Hepatocyte (in vitro differentiated cells): ENCODE measurements at places on chromosomes 13 and 19. TPM values are rescaled to one million over a fixed set of nuclear protein-coding genes. Genes with fewer than 3 reads are reported as not detected.

GRCh38 chr19:50975766-50976165 is 6.4 kb upstream of the KLK6 start:
- peak; percentile 80 for DNase-seq

GRCh38 chr13:89496478-89496877 is 1825.3 kb downstream of the SLITRK5 start:
- no peak for DNase-seq

- DNase-seq: peak; percentile 69
Observed at GRCh38 chr13:60431108-60431700, 34.2 kb downstream of the TDRD3 start.

DNA sequence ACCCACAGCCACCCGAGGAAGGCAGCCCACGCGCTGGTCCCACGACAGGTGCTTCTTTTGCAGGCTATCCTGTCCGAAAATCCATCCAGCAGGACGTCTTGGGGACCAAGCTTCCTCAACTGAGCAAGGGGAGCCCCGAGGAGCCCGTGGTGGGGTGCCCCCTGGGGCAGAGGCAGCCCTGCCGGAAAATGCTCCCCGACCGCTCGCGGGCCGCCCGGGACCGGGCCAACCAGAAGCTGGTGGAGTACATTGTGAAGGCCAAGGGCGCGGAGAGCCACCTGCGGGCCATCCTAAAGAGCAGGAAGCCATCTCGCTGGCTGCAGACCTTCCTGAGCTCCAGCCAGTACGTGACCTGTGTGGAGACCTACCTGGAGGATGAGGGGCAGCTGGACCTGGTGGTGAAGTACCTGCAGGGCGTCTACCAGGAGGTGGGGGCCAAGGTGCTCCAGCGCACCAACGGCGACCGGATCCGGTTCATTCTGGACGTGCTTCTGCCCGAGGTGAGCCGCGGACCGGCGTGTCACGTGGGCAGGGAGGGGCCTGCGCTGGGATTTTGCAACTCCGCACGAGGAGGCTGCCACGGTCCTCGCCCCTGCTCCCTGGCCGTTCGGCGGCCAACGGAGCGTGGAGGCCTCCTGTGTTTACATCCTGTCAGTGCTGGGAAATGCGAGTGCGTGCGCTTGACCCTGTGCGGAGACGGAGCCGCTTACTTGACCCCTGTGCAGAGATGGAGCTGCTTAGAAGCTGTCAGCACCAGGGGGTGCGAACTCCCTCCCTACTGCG is 12.9 kb upstream of the NDUFS7 start:
- DNase-seq: no peak

DNA sequence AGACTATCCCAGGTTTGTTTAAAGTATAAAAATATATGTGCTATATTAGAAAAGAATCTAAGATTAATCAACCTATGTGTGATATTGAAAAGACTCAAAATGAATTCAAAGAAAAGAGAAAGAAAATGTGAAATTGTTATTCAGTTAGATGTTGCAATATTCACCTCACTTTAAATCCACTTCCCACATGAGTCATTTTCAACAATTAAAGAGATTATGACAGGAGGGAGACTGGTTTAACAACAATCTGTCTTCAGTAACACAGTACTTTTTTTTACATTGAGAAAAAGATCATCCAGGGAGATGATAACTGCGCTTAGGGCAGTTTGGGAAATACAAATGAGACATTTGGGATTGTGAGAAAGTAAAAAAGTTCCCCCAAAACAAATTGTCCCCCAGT is 1246.2 kb downstream of the SLITRK1 start:
- no peak for DNase-seq

Gene PRODH2
- polyA plus RNA-seq: 7.1 and 13.9 TPM in 2 replicates

DNA sequence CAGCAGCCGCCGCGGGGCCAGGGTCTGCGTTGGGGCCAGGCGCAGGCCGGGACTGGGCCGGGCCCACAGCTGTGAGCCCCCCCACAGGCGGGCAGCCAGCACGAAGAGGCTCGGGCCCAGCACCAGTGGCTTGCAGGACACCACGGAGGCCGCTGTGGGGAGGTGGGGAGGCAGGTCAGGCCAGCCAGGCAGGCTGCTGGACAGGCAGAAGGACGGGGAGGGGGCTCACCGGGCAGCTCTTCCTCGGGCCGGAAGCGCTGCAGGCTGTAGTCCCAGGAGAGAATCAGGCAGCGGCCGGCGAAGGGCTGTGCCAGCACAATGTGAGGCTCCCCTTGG is 8.3 kb downstream of the LGI4 start:
- no peak for DNase-seq

DNA sequence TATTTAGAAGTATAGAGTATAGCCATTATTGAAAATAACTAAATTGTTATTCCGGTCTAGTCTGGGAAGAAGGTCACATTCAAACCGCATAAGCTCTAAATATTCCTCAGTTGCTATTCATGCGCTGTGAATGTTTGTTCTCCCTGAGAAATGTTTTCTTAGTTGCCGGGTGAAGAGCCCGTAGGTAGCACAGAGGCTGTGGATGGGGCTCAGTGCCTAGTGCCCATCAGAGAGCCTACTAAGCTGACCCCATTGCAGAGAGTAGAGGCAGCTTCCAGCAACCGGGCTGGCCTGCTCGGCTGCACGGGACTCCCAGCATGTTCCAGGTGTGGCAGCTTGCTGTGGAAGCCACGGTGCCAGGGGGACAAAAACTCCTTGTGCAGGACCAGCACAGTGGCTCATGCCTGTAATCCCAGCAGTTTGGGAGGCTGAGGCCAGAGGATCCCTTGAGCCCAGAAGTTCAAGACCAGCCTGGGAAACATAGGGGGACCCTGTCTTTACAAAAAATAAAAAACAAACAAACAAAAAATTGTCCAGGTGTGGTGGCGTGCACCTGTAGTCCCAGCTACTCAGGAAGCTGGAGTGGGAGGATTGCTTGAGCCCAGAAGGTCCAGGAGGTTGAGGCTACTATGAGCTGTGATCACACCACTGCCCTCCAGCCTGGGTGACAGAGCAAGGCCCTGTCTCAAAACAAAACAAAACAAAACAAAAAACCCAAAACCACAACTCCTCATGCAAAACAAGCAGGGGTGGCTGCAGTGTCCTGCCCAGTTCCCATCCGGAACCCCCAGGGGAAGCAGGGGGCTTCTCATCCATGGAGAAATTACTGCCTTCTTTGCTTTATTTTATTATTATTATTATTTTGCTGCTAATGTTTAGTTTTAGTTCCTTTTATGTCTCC is 82.5 kb downstream of the KCTD15 start:
- DNase-seq: no peak

DNA sequence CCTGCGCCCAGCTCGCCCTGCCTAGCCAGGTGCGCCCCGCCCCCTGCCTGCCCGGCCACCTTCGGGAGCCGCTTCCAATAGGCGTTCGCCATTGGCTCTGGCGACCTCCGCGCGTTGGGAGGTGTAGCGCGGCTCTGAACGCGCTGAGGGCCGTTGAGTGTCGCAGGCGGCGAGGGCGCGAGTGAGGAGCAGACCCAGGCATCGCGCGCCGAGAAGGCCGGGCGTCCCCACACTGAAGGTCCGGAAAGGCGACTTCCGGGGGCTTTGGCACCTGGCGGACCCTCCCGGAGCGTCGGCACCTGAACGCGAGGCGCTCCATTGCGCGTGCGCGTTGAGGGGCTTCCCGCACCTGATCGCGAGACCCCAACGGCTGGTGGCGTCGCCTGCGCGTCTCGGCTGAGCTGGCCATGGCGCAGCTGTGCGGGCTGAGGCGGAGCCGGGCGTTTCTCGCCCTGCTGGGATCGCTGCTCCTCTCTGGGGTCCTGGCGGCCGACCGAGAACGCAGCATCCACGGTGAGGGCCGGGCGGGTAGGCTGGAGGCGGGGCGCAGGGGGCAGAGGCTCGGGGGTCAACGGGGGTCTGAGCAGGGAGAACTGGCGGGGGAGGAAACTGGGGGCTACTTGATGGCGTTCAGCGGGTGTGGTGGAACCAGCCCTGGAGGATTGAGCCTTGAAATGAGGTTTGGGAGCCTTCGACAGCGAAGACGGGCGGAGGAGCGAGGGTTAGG is at the start of gene SPINT2:
SPINT2 (plus strand) TSS at position 88 of the 727 bp plus-strand sequence; CDS start at position 408, 320 bp downstream.
- DNase-seq: no peak

GRCh38 chr19:55641426-55642152 is 787 bp downstream of the ZNF580 start:
- DNase-seq: no peak

DNA sequence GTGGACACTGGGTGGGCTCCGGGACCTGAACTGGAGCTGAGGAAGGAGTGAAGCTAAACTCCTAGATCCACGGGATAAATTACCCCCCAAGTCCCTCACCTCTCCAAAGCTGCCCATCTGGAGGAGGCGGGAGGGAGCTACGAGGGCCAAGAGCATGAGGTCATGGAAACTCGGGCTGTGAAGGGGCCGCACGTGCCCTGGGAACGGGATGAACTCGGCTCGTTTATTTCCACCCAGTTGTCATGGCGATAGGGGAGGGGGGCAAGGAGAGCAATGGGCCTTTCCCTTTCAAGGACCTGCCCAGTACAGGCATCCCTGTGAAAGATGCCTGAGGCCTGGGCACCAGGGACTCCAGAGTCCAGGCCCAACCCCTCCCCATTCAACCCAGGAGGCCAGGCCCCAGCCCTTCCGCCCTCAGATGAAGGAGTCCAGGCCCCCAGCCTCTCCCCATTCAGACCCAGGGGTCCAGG is 3.8 kb downstream of the PPP1R12C start:
- DNase-seq: peak; percentile 95

Gene THSD8
- 5.1 and 5.7 TPM in 2 replicates for polyA plus RNA-seq

Gene EID2B
- polyA plus RNA-seq: 1.0 and 2.2 TPM in 2 replicates

Gene POLR1G
- 2.4 and 2.5 TPM in 2 replicates for polyA plus RNA-seq

Gene ZNF540
- polyA plus RNA-seq: 1.3 and 1.9 TPM in 2 replicates

DNA sequence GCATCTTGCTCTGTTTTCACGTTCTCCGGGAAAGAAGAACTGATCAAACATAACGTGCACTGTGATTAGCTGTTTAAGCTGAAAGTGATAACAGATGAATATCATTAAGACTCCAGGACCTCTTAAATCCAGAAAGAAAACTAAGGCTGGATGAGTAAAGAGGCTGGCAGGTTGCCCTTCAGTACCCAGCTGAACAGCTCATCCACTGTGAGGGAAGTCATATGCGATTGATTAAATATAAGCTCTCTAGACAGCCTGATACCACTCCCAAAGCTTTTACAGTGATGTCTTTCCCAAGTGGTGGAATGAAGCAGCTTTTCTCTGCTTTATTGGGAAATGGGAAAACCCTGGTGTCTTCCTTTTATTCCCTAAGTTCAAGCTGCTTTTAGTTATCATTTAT is 116.9 kb downstream of the EFNB2 start:
- DNase-seq: peak; percentile 23

- peak; percentile 40 for DNase-seq
Observed at GRCh38 chr19:18596752-18597157, 8.2 kb downstream of the REX1BD start.

Gene BRCA2
- polyA plus RNA-seq: 1.4 and 2.9 TPM in 2 replicates

GRCh38 chr19:41325947-41326706 is 16.2 kb downstream of the CCDC97 start:
- peak; percentile 58 for DNase-seq

DNA sequence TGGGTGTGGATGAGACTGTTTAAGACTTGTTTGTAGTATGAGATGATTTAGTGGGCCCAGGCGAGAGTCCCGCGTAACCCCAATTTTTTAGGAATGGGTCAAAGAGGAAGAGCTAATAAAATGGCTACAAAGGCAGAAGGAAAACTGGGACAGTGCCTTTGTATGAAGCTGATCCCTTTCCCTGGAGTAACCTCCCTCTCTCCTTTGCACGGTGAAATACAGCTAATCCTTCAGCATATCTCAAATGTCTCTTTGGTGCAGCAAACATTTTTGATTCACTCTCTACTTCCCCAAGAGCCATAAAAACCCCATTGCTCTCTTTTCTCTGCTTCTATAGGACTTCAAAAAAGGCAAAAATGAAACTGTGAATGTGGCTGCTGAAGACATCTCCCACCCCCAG is 473.8 kb downstream of the KLF5 start:
- no peak for DNase-seq

Gene ONECUT3
- polyA plus RNA-seq: 0.06 and 0.09 TPM in 2 replicates

Gene ZNF560
- polyA plus RNA-seq: not detected in 2 replicates

Gene CYP4F3
- 1.3 and 2.2 TPM in 2 replicates for polyA plus RNA-seq

DNA sequence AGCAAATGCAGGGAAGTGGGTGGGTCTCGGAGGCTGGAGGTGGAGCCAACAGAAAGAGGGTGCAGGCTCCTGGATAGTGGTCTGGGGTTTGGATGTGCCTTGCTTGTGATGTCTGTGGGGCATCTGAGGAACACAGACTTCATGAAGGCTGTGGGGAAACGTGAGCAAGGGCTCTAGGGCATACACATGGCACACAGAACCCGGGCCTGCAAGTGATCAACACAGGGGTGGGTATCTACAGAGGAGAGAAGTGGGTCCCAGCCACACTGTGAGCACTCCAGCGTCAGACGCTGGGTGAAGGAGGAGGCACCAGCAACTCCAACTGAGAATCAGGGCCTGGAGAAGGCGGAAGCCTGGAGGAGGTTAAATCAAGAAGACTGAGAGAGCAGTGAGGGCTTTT is 5.4 kb upstream of the UBE2M start:
- no peak for DNase-seq

GRCh38 chr13:43157796-43158195 is 134.4 kb downstream of the DNAJC15 start:
- no peak for DNase-seq

Gene PROZ
- polyA plus RNA-seq: 4.7 and 8.0 TPM in 2 replicates

Gene ZNF224
- 17.6 and 20.8 TPM in 2 replicates for polyA plus RNA-seq

GRCh38 chr19:45348367-45349125 is 8.0 kb downstream of the KLC3 start:
- DNase-seq: no peak

GRCh38 chr19:4295972-4296771 is 6.0 kb downstream of the TMIGD2 start:
- DNase-seq: no peak

DNA sequence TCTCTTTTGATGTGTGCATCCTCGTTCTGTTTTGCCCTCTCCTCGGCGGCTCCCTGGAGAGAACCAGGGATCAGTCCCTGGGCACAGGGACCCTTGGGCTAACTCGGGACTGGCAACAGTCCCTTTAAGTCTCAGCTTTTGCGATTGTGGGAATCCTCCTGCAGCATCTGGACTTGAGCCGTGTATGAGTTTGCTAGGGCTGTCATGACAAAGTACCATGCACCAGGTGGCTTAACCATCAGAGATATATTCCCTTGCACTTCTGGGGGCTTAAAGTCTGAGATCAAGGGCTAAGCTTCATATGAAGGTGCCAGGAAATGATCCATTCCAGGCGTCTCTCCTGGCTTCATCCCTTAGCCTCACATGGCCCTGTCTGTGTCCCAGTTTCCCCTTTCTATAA is 34.5 kb downstream of the ARHGEF18 start:
- no peak for DNase-seq

- DNase-seq: no peak
Observed at GRCh38 chr13:93789058-93789457, 562.5 kb downstream of the GPC6 start.

Gene FOXA3
- polyA plus RNA-seq: 16.7 and 18.6 TPM in 2 replicates

Gene EDDM13
- 1.3 TPM in 1 of 2 replicates, not detected in the other for polyA plus RNA-seq

Gene MADCAM1
- polyA plus RNA-seq: 1.8 and 2.9 TPM in 2 replicates

Gene C19orf38
- polyA plus RNA-seq: 0.56 and 1.5 TPM in 2 replicates

Gene PCDH17
- 3.2 and 3.5 TPM in 2 replicates for polyA plus RNA-seq

- no peak for DNase-seq
Observed at GRCh38 chr13:93180356-93180969, 46.1 kb upstream of the GPC6 start.

- no peak for DNase-seq
Observed at GRCh38 chr13:30123575-30123974, 183.8 kb downstream of the KATNAL1 start.

GRCh38 chr13:107867701-107868661 is 347.4 kb downstream of the LIG4 start:
- DNase-seq: peak; percentile 76
